Fibroblast of skin of left quadriceps (primary cell): ENCODE measurements at places on chromosomes 5 and 9.

DNA sequence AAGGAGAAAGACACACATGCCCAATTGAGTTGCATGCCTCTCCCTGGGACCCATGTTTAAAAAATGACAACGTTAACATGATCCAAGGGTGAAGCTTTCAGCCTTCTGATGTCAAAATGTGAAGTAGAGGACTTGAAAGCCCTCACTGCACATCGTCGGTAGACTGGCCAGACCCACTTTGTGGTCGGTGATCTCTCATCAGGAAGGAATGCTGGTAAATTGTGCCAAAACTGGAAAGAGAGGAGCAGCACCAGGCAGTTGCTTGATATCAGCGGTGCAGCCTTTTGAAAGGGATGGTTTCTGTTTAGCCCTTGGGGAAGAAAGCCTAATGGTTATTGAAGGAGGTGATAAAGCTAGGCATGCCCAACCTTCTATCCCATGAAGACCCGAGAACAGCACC, 125.3 kb upstream of the MARCHF11 start:
- DNase-seq = no peak

- no peak for DNase-seq
Measured at GRCh38 chr9:102253099-102253498, 514.7 kb upstream of the GRIN3A start.

DNA sequence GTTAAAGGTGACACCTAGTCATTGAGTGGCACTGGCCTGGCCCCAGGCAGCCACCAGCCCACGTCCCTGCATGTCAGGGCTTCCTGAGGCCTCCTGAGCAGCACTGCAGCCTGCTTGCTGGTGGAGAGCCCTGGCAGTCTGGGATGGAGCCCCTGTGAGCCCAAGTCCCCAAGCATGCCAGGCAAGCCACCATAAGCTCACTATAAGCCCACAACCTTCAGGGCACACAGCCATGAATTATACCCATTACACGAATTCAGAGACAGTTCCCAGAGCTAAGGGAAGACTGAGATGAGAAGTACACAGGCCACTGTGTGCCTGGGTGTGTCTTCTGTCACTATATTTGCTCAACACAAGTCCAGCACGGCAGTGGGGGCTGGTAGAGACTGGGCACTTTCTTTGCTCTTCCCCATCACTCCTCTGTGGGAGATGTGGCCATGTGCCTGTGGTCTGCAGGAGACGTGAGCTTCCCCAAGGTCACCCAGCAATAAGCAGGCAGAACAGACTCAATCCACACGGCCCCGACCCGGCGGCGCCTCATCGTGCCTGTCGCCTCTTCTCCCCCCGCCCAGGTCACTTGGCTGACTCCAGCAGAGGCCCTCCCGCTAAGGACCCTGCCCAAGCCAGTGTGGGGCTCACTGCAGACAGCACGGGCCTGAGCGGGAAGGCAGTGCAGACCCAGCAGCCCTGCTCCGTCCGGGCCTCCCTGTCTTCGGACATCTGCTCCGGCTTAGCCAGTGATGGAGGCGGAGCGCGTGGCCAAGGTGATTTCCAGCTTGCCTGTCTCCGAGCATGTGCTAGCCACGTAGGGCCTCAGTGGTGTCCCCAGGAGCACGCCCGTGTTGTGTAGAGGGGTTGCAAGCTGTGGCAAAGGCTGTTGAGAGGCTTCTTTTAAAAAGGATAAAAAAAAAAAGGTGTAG, 114.8 kb downstream of the WNK2 start:
- DNase-seq = no peak

DNA sequence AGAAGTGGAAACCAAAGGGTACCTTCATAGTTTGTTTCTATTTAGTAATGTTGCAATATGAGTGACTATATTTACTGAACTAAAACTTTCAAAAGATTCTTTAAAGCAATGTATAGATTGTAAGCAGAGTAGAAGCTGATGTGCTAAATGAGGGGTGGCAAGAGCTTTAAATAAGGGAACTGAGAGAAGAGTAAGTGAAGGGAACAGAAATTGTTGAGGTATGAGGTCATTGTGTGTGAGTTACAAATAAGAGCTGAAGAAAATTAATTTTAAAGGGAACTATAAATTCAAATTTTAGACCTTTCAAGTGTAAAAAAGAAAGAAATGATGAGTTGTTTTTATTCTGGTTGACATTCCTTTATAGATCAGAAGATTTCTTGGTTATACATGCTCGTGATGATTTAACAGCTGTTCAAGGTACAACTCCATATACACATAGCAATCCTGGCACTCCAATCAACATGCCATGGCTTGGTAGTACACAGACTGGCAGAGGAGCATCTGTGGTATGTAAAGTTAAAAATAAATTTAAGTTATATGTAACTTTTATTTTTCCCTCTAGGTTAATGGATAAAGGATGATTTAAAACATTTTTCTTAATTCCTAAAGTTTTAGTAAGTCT, 135.1 kb upstream of the TNFAIP8 start:
- no peak for DNase-seq

GRCh38 chr9:109616571-109617120, 118.5 kb upstream of the PTPN3 start:
- peak; percentile 46 for DNase-seq

GRCh38 chr5:78627766-78628165, 20.8 kb downstream of the LHFPL2 start:
- no peak for DNase-seq

DNA sequence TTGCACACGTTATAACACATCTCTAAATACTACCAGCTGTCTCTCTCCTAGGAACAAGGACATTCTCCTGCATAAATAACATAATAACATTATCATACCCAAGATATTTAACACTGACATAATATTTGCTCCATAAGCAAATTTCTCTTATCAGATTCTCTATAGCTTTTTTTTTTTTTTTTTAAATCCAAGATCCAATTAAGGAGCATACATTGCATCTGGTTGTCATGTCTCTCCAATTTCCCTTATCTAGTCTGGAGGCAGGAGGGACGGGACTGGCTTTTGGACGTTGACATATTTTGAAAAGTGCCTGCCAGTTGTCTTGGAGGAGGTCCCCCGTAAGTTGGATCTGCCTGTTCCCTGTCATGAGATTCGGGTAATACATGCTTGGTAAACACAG, 76.6 kb downstream of the RAPGEF1 start:
- DNase-seq = no peak

GRCh38 chr5:42825422-42826148, 13.9 kb upstream of the SELENOP start:
- DNase-seq = no peak

GRCh38 chr5:83126501-83126900, 49.2 kb downstream of the XRCC4 start:
- DNase-seq = no peak

DNA sequence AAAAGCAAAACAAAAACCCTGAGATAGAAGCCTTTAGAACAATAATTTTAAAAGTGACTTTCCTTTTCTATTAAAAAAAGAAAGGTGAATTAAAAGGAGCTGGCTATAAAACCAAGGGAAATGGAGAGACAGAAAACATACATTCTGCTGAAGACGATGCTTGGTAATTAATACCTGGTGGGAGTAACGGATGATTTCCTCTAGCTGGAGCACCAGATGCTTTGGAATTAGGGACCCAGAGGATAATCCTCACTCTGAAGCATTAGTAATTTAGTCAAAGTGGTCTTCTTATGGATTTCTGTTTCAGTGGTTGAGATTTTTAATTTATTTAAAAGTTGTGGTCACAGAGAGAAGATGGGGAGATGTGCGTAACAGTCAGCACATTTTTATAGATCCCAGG, 982.5 kb downstream of the TLE4 start:
- no peak for DNase-seq

DNA sequence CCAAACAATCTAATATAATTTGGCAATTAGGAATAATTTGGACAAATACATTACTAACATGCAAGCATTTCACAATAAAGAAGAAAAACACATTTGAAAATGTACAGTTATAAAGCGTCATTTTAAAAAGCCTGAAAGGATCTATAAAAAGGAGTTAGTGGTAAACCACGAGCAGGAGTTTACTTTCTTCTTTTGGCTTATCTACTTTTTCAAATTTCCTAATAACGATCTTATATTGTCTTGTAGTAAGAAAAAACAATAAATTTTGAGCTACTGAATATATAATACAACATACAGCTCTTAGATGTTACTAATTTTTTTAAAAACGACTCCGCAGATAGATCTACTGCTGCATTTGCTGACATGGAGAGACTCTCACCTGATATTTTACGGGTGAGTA, 79.9 kb downstream of the SMIM23 start:
- no peak for DNase-seq

GRCh38 chr9:92294297-92294676, 790 bp upstream of the IARS1 start:
- DNase-seq = no peak

DNA sequence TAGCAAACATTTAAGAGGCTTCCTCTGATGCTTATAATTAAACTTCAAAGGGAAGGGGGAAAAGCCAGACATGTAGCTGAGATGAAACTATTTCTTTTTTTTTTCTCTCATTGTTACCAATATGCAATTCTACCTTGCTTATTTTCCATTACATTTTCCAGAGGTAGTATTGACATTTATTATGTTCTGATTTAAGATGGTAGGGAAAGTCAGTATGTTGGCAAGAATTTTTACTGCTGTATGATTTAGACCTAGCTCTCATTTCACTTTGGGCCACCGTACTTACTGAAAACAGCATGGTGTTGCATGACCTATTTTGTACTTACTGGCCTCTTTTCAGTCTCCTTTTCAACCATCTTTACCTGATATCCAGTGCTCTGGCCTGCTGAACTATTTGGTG, 9.6 kb upstream of the SPINK6 start:
- no peak for DNase-seq
